Stimulated activated CD4-positive, alpha-beta T cell treated with anti-CD3 and anti-CD28 coated beads, TNF-alpha, amount 100 ng/mL, for 1 hour (primary cell): ENCODE measurements at places on chromosomes 4 and X.

GRCh38 chr4:182434720-182435119, 191.5 kb downstream of the TENM3 start:
- DNase-seq = no peak

- DNase-seq = no peak
Measured at GRCh38 chrX:47814851-47815250, 21.9 kb upstream of the ZNF81 start.

DNA sequence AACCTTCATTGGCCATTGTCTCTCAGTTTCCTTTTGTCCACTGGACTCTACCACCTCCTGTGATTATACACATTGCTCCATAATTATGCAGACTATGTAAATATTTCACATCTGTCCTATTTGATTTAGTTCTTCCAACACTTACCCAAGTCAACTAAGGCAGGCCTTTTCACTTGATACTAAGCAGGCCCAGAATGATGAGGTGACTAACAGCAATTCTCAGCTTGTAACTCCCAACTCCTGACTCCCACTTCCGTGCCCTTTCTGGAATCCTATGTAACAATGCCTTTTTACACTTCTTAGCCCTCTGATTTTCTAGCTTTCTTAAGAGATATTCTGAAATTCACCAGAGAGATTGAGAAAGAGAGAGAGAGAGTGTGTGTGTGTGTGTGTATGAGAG, 6.6 kb downstream of the PAK3 start:
- DNase-seq = no peak

- DNase-seq = no peak
Measured at GRCh38 chr4:118842055-118842454, 6.1 kb upstream of the SEC24D start.

GRCh38 chrX:101595739-101596419, 21.9 kb downstream of the ARMCX6 start:
- peak; percentile 11 for DNase-seq

DNA sequence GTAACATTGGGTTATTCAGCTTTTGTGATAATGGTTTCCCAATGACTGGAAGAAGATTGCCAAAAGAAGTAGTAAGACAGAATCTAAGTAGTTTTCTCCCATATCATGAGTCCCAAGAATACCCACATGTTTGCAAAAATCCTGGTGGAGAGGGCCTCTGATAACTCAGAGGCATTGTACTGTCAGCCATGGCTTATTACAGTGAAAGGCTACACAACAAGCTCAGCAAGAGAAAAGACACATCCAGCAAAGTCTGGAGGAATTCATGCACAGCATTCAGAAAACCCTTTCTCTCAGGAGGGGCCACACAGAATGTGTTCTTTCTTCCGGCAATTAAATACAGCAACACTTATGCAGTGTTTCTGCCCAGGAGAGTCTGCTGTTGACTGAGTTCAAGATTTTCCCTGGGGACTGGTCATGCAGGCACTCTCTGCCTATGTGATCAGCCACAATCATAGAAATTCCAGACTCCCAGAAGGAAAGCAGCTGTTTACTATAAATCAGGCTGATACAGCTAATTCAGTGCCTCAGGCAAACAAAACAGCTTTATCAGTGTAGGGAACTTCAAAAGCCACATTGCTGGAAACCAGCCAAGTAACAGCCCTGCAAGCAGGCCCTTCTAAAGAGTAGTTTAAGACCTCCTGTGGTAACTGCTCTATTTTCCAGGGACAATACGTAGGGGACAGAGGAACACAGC, 937.1 kb downstream of the CCSER1 start:
- DNase-seq = no peak

GRCh38 chr4:14568351-14568750, 433.9 kb upstream of the CPEB2 start:
- DNase-seq = no peak

- no peak for DNase-seq
Measured at GRCh38 chr4:150974252-150974640, 40.8 kb downstream of the LRBA start.

DNA sequence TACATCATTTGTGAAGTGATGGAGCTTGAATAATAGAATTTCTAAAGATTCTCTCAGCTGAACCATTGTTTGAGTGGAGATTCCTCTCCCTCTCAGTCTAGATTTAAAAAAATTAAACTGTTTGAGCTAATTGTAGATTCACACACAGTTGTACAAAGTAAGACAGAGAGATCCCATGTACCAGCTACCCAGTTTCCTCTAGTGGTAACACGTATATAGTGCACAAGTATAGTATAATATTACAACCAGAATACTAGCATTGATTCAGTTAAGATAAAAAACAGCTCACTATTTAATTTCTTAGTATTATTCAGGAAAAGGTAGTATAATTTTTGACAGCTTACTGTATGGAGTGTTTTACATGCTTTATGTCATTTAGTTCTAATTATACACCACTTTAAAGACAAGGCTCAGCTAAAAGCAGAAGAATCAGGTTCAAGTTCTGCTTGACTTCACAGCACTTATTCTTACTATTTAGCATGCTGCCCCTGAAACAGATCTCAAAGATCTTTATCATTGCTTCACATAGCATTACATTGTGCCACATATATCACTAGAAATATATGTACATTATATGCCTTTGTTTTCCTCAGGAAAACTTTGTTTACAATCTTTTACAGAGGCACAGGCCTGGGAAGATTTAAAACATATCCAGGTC, 136.1 kb downstream of the SNCA start:
- DNase-seq = no peak
